ENCODE measurements at places on chromosomes 3 and 15.
A peak's percentile ranks its signal among the peaks of the same experiment; 100 is the strongest.

- DNase-seq: no peak
These were observed 1.6 kb upstream of the TOPAZ1 start for GRCh38 chr3:44240061-44240460.

GRCh38 chr15:77722759-77723460 is 90.2 kb upstream of the LINGO1 start:
- no peak for DNase-seq

GRCh38 chr3:159187706-159188105 is 385.9 kb downstream of the MFSD1 start:
- no peak for DNase-seq

- DNase-seq: peak; percentile 77
These were observed 28.9 kb downstream of the INSYN1 start for GRCh38 chr15:73724212-73724611.

GRCh38 chr3:27134171-27134796 is 234.9 kb downstream of the NEK10 start:
- peak; percentile 82 for DNase-seq

DNA sequence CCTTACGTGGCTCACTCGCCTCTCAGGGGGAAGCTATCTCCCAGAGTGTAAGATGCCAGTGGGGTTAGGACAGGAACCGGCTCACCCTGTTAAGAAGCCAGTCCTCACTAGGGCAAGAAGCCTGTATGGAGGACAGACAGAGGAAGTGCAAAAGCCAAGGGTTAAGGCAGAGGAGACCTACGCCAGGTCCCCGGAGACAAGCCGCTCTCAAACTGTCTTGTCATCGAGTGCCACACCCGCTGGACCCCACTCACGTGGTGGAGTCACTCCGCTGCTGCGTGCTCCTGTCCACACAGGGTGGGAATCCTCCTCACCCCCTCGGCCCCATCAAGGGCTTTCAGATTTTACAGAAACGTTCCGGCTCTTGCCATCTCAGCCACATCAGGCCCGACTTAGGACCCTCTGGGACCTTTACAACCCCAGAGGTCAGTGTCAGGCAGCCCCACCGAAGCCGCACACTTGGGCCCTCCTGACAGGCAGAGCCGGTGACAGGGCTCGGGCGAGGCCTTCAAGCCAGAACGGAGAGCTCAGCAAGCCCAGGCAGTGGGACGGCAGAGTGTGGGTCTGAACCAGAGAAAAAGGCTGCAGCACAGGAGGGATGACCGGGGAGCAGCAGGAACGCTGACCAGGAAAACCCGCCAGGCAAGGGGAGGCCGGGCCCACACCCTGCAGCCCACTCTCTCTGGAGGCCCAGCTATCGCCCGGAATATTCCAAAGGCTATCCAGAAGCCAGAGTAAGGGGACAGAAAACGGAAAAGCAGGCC is 61.7 kb downstream of the XXYLT1 start:
- peak; percentile 56 for DNase-seq

- DNase-seq: no peak
These were observed 92.2 kb upstream of the ALCAM start for GRCh38 chr3:105274536-105274935.

DNA sequence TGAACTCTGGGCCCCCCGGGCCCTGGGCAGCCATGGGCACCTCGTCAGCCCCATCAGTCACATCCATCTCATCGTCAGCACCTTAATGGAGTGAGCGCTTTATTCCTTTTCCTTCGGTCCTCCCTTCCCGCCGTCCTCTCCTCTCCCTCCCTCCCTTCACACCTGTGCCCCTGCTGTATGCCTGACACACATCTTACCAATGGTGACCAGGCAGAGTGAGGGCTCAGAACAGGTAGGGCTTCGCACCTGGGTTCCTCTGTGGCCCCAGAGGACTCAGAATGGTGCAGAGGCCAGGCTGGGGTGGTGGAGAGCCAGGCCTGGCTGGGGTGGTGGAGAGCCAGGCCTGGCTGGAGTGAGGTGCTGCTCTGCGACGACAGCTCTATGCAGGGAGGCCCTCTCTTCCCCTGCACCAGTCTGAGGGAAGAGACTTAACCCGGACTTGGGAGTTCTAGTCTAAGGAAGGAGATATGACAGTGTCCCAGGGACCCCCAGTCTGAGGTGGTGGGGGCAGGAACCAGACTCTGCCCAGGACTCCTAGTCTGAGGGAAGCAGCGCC is 11.6 kb downstream of the C15orf39 start:
- no peak for DNase-seq

GRCh38 chr3:111277226-111277625 is 205.6 kb downstream of the NECTIN3 start:
- DNase-seq: peak; percentile 74

DNA sequence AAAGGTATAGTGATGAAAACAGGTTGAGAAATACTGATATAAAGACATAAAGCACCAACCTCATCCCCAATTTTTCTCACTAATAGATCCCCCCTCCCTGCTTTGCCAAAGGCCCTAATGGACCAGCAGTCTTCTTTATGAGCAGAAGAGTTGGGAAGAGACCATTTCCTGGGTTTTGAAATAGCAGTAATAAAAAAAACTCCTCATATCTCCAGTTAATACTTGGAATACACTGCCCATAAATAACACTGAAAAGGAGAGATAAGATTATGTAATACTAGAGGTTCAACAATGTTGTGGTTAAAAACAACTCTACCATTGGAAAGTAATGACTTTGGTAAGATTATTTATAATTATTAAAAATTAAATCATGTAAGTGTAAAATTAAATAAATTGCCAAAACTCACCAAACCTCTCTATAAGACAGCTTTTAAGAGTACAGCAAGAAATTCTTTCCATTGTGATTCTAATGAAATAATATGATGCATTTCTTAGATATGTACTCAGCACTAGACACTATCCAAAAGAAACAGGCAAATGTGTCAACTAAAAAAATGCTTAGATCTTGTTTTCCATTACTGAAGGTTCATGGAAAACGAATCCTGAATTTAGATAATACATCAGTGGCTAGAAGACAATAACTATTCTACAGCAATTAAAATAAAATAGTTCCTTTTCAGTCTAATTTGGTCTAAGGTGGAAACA is 88.2 kb downstream of the FAIM start:
- DNase-seq: no peak

- DNase-seq: no peak
These were observed 1.4 kb upstream of the CLEC3B start for GRCh38 chr3:45024542-45025255.

DNA sequence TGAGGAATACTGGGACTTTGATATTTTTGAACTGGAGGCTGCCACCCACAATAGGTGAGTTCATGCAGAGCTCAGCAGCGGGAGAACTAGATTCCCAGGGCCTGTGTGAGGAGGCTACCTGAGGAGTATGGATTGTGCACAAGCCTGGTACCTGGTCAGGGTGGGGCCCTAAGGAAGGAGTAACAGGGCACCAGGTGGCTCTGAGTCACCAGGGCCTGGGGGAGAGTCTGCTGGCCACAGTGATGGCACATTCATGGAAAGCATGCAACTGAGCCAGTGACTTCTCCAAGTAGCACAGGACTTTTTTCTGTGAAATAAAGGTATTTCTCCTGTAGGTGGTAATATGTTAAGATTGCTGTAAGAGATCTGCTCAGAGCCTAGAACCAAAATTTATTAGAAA is 134.4 kb downstream of the PDE8A start:
- DNase-seq: no peak

DNA sequence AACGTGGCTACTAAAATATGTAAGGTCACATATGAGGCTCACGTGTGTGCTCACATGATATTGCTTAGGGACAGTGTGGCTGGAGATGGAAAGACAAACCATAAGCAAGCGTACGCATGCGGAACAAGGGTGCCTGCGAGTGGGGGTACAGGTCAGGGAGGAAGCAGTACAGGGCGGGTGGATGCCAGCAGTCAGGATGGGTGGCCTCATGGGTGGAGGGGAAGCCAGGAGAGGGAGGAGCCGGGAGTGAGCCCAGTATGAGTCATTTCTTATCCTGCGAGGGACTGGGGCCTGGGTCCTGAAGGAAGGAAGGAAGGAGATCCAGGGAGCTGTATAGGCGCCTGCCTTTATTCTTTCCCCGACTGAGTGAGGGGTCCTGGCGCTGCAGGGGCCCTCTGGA is 42.0 kb upstream of the CGNL1 start:
- DNase-seq: peak; percentile 90

- DNase-seq: peak; percentile 56
These were observed 2.2 kb upstream of the LTF start for GRCh38 chr3:46466871-46467403.

DNA sequence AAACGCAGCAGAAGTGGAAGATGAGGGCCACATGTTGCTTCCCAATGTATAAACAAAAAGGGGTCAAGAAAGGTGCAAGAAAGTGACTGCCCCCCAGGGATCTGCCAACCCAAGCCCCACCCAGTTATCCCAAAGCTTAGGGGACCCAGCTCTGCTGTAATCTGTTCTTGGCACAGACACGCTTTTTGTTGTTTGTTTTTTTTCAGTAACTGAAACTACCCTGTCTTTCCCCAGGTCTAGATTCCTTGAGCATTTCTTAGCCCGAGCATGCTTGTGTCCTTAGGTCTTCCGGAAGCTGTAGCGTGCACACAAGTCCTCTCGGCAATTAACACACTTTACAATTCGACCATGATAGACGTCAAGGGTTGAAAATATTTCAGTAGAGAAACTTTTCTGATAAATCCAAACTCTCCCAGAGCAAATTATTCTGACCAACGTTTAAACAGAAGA is 8.5 kb upstream of the PPARG start:
- no peak for DNase-seq

- DNase-seq: no peak
These were observed 25.5 kb upstream of the ZNF710 start for GRCh38 chr15:89975482-89976245.

DNA sequence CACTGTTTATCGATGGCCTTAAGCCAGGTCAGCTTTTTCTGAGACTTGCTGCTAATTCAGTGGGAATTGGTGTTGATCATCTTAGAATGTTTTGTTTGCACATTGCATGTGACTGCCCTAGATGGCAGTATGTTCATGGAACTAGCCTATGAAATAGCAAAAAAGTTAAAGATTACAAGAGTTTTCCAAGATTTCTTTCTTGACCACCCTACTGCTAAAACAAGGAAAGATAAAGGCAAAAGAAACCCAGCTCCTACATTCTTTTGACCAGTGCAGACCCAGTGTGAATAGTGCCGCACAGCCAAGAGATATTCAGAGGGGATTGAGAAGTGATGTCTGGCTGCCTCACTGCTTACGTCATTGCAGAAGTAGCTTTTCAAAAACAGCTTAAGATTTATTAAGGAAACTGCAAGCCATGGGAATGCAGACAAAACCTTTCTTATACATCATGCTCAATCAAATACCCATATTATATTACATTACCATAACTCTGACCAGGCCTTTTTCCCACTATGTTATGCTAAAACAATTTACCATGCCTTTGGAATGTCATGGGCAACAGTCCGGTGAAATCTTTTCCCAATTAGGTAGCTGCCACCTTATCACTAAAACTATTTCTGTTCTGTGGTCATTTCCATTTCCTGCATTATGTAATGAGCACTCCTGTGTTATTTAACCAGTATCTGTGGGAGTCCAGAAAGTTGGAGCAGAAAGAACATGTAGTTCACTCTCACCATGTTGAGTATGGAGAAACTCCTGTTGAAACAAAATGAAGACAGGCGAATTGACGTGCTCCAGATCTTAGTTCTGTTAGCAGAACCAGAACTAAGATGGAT is 6.0 kb downstream of the PHLDB2 start:
- no peak for DNase-seq

DNA sequence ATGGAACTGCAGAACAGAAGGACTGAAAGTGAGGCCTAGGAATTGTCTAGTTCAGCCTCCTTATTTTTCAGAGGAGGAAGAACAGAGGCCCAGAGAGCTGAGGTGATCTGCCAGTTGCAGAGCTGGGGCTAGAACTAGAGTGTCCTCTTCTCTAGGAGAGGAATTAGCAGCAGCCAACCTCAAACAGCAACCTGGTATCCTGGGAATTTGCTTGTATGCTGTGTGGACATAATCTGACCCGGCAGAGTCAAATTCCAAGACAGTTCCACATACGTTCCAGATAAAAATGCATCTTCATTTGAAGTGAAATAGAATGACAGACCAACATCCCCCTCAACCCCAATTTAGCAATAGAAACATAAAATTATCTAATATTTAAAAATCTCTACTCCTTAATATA is 13.5 kb upstream of the TSC22D2 start:
- no peak for DNase-seq

DNA sequence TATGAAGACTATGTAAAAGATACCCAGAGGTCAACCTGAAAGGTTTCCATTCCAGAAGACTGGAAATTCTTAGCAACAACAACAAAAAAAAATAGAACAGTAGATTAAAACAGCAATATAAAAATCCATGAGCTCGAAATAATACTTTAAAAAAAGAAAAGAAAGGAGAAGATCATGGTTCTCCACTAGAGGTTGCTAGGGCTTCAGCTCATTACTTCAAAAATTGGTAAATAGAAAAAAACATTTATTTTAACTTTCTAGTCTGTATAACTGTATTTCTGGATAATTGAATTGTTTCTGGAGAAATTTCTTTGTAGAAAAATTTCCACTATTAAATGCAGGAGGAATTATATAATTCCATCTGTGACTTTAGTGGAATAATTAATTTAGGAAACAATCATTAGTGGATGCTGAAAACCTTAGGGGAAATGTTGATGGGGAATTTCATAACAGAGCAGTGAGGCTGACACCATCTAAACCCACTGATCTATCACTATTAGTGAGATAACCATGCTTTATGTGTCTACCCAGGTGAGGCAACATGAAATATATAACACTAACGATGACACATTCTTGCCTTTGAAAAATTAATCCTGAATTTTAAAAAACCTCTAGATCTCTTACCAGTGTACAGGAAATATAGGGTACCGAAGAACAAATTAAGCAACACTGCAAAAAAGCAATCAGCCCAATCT is 62.5 kb upstream of the SNRK start:
- DNase-seq: no peak

DNA sequence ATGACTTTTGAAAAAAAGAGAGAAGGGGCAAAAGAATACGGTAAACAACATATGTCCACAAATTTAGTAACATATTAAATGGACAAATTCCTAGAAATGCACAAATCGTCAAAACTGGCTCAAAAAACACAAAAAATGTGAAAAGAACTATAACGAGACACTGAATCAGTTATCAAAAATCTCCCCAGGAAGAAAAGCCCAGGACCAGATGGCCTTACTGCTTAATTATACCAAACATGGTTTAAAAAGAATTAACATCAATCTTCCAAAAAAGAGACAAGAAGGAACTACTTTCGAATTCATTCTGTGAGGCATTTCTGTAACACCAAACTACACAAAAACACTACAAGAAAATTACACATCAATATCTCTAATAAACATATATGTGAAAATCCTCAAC is 117.4 kb downstream of the STAG1 start:
- no peak for DNase-seq

DNA sequence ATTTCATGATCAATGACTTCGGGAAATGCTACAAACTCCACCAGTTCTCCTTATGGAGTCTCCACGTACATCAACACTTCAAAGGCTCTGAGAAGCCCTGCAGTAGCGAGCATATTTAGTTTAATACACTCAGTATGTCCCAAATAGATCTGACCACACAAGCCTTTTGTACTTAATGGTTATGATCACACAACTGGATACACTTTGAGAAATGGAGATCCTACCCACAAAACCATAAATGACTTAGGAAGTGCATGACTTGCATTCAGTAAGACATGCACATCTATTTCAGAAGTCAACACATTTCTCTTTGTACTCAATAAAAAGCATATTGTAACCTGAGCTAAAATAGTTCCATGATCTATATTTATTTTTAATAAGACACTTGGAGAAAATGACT is 103.6 kb upstream of the SPATA12 start:
- DNase-seq: no peak

Measured in islet precursor cell (in vitro differentiated cells).